Smooth muscle cell of the brain vasculature (primary cell): ENCODE measurements at places on chromosomes 12 and 14.

GRCh38 chr14:50260511-50260910 lies 29.1 kb upstream of the SOS2 start:
- DNase-seq, result peak; percentile 3

- DNase-seq, result no peak
These were observed 24.0 kb upstream of the MDM1 start for GRCh38 chr12:68356060-68356695.

- no peak for DNase-seq
These were observed 56.4 kb upstream of the ISM2 start for GRCh38 chr14:77554816-77555599.

GRCh38 chr12:125091401-125091800 lies 26.2 kb downstream of the AACS start:
- DNase-seq, result no peak

GRCh38 chr14:76382495-76382832 lies 6.5 kb downstream of the ESRRB start:
- DNase-seq, result no peak
